Osteocyte (in vitro differentiated cells): ENCODE measurements at places on chromosomes 16 and 17. TPM values are rescaled to one million over a fixed set of nuclear protein-coding genes. Genes with fewer than 3 reads are reported as not detected.

- no peak for DNase-seq
These were observed 40.3 kb downstream of the WNT3 start for GRCh38 chr17:46777943-46778915.

DNA sequence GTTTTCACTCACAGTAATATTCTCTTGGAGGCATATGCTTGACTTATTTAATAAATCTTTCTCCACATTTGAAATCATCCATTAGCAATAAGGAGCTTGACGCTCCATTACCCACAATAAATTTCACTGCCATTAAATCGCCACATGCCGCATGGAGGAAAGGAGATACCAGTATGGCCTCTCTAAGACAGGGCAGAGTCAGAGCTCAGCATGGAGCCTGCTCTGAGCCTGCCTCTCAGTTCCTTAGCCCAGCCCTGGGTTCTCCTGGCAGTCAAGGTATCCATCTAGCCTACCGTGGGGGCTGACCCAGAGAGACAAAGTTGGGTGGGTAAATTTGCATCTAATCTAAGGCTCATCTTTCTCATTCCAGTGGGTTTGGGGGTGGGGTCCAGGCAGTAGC, 80.3 kb upstream of the CES5A start:
- DNase-seq, result peak; percentile 42

DNA sequence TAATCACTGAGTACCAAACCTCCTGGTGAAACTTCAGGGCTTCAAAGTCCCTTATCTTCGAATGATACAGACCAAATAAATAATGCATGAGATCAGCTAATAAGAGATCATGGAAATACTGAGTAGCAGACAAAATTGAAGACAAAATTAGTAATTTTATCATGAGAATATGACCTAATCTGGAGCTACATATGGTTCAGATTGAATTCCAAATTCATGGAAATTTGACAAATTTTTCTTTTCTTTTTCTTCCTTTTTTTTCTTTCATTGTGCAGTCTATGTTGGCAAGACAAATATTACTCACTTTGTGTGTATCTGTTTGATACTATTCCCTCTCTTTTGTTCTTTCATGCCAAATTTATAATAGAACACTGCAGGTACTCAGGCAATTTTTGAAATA, 218.1 kb upstream of the KCNJ16 start:
- DNase-seq, result no peak

DNA sequence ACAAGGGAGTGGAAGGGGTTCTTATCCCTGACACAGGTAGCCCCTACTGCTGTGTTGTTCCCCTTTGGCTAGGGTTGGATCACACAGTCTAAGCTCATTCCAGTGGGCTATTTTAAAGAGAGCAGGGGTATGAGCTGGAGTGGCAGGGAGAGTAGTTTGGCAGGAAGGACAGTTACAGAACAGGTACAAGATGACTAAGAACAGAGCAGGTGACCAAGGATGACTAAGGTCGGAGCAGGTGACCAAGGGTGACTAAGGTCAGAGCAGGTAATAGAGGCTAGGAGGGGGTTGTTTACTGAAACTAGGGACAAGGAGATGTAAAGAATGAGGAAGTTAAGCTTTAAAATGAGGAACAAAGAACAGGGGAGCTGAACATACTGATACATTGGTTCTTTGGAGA, 58.8 kb downstream of the UTP18 start:
- DNase-seq, result no peak

- no peak for DNase-seq
These were observed 16.1 kb upstream of the NAGS start for GRCh38 chr17:43988301-43988700.

DNA sequence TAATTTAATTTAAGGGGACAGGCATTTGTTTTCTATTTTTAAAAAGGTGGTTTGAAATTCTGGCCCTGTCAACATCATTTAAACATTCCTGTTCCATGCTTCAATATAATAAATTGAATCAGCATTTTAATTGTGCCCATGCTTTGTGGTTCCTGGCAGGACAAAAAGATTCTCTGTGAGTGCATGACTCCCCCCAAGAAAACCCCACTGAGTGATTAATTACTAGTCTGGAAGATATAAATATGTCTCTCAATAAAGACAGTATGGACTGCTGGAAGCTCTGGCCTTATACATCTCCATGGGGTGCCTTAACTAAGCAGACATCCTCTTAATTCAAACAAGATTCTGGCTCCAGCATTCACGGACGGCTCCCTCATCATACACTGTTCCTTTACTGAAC, 95.0 kb upstream of the PSMD7 start:
- no peak for DNase-seq

DNA sequence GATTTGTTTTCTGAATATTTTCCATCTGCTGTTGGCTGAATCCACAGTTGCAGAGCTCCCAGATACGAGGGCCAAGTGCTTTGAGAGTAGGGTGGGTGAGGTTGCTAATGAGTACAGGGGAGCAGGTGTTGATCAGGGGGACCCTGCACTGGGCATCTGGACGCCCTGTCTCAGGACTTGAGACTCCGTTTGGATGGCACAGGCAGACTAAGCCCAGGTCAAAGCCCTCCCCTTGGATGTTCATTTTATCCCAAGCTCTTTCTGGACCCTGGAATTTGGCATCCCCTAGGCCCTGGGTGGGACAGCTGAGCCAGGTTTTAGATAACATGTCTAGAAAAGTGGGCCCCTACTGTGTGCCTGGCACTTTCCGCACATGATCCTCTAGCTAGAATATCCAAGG, 12.1 kb downstream of the USP6 start:
- DNase-seq, result peak; percentile 56

DNA sequence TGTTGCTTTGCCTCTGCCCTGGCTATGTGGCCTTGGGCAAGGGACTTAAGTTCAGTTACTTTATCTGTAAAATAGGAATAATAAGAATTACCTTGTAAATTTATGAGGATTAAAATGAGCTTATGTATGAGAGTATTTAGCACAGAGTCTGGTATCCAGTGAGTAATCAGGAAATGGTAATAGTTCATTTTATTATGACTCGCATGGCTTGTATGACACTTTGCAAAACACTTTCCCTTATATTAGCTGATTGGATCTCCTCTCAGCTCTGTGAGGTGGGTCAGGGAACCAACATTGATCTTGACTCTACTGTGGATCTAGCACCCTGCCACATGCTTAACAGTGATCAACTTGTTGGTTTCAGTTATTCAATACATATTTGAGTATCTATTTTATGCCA, 8.3 kb upstream of the CDH3 start:
- DNase-seq, result no peak

DNA sequence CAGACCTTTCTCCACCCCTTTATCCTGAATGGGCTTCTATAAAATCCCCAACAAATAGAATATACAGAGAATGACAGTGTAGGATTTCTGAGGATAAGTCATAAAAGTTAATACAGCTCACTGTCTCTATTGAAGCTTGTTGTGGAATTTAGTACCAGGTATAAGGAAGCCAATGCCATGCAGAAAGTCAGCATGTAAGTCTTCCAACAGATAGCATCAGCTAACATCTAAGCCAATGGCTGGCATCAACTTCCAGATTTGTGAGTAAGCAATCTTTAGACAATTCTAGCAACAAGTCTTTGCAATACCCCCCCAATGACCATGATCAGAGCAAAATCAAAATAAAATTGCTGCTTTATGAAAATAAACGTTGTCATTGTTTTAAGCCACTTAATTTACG, 22.5 kb upstream of the LRRC37A3 start:
- DNase-seq, result no peak

GRCh38 chr17:51548125-51548524, 287.8 kb downstream of the UTP18 start:
- no peak for DNase-seq

DNA sequence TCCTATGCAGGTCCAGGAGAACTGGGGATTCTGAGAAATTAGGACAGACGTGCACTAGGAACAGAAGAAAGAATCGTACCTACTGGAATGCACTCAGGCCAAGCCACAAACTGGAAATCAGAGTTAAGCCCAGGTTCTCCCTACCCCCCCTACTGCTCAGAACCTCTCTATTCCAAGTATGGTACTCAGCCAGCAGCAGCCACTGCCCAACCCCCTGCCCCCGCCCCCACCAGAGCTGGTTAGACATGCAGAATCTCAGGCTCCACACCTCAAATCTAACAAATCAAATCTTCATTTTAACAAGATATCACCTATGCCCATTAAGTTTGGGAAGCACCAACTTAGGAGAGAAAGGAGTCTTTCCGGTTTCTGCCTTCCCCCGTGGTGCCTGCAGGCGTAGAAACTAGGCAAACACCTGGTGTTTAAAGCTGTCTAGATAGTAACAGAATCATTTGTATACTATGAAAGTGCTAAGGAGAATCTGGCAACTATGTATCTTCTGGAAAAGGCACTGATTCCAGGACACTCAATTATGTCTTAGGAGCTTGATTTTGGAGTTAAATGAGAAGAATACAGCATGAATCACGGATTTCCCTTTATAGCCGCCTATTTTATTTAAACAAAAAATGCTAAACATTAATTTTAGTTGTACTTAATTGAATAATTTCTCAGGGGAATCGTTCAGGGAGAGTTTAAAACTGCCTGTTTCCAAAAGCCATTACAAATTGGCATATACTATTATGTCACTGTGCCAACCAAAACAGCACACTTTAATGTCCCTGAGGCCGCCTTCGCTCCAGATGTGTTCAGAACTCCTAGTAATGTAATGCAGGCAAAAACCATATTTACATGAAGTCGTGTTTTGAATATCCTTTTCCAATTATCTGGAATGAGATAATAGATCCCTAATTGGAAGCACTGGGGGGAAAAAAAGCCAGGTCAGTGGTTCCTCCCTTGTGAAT, 166.5 kb downstream of the STX8 start:
- no peak for DNase-seq

- no peak for DNase-seq
These were observed 1215.9 kb downstream of the CDH8 start for GRCh38 chr16:60820361-60820760.

The SLC47A1 gene
- 2.4 and 2.7 TPM in 2 replicates for total RNA-seq

The HP gene
- not detected in 2 replicates for total RNA-seq

The NMT1 gene
- 92.4 and 97.9 TPM in 2 replicates for total RNA-seq
